ENCODE measurements at places on chromosomes 7 and 10. TPM values are rescaled to one million over a fixed set of nuclear protein-coding genes. Genes with fewer than 3 reads are reported as not detected.

DEPP1 gene
- total RNA-seq, result 0.40 TPM

DNA sequence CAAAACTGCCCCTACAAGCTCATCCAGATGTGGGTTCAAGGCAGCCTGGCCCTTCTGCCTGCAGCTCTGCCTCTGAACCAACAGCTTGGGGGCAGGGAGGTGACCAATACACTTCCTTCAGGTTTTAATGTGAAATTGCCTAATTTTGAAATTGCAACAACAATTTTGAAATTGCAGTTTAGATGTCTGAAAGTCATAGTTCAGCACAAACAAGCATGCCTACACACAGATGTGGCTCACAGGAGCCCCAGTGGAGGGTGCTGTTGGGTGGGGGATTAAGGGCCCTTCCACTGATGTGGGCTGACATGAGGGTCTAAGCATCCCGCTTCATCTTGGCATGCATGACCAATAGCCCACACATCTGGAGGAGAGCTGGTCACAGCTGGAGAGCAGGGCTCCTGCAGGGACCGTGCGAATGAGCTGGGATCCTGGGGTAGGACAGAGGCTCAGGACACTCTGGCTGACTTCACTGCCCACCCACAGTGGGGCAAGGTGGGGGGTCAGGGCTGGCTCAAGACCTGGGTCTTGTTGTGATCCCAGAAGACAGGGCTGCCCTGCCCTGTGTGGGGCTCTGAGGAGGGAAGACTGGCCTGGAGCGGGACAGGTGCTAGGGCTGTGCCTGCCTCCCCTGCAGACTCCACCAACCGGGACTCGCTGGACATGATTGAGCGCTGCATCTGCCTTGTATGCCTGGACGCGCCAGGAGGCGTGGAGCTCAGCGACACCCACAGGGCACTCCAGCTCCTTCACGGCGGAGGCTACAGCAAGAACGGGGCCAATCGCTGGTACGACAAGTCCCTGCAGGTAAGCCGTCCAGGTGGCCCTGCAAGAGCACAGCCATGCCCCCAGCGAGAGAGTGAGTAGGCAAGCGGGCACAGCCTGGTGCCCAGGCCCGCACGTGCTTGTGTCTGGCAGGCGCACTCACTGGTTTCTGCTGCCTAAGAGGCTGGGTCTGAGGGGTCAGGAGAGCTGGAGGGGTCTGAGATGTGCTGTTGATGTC lies 32.3 kb downstream of the CHAT start:
- peaks cover 59% of the 10 kb centered on the region for H3K27me3 ChIP-seq
- H3K27ac ChIP-seq, result no peak overlapping the region
- H3K4me3 ChIP-seq, result no peak overlapping the region
- peaks cover 7% of the 10 kb centered on the region for H3K4me1 ChIP-seq
- H3K36me3 ChIP-seq, result no peaks in the 10 kb centered on the region

DNA sequence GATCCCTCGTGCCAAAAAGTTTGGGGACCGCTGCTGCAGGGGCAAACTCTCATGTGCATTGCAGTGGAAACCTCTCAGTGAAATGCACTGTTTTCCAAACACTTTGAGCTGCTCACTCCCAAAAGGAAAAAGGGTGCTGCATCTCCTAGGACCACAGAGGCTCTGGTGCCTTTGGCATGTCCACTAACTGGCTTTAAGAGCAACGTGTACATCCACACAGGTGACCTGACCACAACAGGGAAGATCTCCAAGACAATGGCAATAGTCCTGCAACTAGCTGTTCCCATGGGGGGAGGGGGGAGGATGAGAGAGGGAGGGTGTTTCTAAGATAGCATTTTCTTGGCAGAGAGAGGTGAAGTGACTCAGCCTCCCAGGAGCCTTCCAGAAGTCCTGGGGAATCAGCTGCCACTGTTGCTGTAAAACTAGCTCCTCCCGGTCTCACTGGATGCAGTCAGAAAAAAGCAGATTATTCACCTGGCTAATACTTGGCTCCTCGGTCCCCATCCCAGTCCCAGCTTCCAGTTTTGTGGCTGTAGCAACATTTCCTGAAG lies 181.7 kb downstream of the HECW1 start:
- peaks cover 25% of the 10 kb centered on the region for H3K27me3 ChIP-seq
- no peaks in the 10 kb centered on the region for H3K4me1 ChIP-seq
- H3K36me3 ChIP-seq, result no peaks in the 10 kb centered on the region
- DNase-seq, result no peak

DNA sequence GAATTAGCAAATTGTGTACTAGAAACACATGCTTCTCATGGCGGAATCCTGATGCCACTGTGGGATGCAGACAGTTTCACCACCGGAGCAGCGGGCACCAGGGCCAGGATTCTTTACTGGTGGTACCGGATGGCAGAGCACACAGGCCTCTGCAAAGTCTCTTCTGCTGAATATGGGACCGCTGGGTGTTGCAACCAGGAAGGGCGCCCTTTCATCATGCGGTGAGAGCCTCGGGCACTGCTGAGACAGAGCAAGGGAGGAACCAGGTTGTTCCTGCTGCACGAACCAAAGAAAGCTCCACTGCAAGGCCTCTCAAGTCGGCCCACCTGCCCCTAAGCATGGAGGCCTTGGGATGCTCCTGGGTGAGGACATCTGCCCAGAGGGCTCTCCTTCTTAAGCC lies 57.0 kb upstream of the NMT2 start:
- H3K4me3 ChIP-seq, result no peak overlapping the region
- DNase-seq, result no peak
- H3K36me3 ChIP-seq, result no peaks in the 10 kb centered on the region
- H3K4me1 ChIP-seq, result no peaks in the 10 kb centered on the region
- no peaks in the 10 kb centered on the region for H3K27me3 ChIP-seq

STAG3 gene
- total RNA-seq, result 2.5 TPM

- no peak overlapping the region for H3K27ac ChIP-seq
- DNase-seq, result no peak
- H3K36me3 ChIP-seq, result no peaks in the 10 kb centered on the region
- peaks cover 6% of the 10 kb centered on the region for H3K4me1 ChIP-seq
Measured at GRCh38 chr10:26621889-26622711, 75.4 kb upstream of the PDSS1 start.

DNA sequence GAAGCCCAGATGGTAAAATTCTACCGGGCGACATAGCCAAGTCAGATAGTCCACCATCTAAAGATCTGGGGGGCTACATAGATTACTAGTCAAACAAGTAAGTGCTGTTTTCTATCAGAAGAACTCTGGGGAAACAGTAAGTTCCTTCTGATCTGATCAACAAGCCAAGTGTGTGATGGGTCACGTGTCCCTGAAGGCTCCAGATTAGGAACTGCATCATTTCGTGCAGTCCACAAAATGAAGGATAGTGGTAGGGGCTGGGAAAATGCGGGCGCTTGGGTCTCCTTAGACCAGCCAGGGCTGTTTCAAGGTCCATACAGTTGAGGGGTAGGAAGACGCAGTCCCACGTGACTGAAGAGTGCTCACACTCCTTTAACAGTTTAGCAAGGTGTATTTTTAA lies 1.8 kb upstream of the CHN2 start:
- peaks cover 22% of the 10 kb centered on the region for H3K27me3 ChIP-seq
- H3K4me1 ChIP-seq, result no peaks in the 10 kb centered on the region
- DNase-seq, result no peak
- H3K4me3 ChIP-seq, result no peak overlapping the region
